ENCODE measurements at places on chromosomes 3 and 15.

- DNase-seq, result no peak
These were observed 62.6 kb downstream of the AQP9 start for GRCh38 chr15:58200739-58201138.

DNA sequence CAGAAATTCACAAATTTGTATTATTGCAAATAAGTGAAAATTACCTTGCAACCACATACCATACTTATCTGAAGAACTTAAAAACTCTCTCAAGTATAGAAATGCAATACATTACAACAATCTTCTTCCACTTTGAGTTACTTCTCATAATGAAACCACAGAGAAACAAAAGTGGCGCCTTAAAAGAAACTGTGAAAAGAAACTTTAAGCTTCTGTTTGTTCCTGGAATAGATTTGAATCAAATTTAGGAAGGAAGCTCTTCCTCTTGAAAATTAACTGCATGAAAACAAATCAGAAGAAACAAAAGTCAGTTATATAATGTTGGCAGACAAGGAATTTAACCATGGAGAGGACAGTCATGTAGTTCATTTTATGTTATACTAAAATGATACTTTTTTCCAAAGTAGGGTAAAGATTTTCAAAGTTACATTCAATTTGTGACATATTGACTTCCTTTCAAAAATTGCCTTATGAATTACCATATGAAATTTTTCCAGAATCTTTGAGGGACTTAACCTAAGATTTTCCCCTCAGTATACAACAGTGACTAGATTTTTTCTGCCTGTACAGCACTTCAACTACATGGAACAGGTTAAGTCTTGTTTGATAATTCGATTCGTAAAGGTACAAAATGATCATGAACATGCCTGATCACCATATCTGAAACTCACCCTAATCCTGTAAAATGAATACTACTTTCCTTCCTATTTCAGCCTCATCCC is 57.6 kb upstream of the TNFSF10 start:
- DNase-seq, result no peak

- DNase-seq, result peak; percentile 59
These were observed 3.6 kb upstream of the SMAD6 start for GRCh38 chr15:66698318-66698961.

DNA sequence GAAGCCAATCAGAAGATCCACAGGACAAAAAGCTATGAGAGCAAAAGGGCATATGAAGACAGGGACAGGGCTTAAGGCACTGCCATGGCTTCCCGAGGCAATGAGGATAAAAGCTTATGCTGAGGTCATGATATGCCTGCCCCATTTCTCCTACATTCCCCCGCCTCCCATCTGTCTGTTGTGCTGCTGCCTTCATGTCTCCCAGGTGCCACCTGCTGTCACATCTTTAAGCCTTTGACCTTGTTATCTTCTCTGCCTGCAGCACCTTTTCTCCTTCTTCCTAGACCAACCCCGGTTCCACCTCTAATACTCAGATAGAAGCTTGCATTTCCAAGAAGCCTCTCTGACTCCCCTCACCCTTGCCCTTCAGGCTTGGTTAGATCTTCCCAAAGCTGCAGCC is 213.8 kb downstream of the ARRDC4 start:
- no peak for DNase-seq

GRCh38 chr3:126064627-126065258 is 19.2 kb downstream of the SLC41A3 start:
- DNase-seq, result no peak

GRCh38 chr15:68213991-68214837 is 9.1 kb upstream of the CALML4 start:
- no peak for DNase-seq

DNA sequence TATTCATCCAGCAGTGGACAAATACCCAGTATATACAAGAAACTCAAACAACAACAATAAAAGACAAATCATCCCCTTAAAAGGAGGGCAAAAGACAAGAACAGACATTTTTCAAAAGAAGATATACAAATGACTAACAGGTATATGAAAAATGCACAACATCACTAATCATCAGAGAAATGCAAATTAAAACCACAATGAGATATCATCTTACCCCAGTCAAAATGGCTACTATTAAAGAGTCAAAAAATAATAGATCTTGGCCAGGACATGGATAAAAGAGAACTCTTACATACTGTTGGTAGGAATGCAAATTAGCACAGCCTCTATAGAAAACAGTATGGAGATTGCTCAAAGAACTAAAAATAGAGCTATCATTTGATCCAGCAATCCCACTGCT is 16.9 kb downstream of the DHX36 start:
- no peak for DNase-seq

DNA sequence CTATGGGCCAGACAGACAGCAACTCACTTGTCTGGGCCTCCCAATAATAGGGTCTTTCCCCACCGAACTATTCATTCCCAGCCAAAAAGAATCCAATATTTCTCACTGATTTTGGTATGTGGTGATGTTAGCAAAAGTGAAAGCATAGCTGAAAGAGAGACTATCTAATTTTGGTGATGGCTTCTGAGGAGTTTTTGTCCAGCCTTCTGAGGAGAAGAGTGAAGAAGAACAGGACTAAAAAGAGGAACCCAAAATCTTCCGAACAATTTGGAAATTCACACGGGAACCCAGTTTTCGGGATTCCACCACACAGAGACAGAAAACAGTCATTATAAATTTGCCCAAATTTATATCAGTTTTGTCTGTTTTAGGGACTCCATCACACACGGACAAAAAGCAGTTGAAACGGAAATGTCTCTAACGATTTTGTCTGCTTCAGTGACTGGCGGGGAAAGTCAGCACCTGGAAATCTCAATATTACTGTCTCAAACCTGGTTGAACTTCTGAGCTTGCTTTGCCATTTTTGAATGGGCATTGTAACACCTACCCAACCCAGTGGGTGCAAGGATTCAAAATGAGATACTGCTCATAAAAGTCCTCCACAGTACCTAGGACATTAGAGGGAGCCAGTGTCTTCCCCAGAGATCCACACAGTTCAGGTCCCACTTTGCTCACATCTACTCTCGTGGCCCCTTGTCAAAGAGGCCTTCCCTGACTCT is 9.1 kb downstream of the CD80 start:
- DNase-seq, result no peak

DNA sequence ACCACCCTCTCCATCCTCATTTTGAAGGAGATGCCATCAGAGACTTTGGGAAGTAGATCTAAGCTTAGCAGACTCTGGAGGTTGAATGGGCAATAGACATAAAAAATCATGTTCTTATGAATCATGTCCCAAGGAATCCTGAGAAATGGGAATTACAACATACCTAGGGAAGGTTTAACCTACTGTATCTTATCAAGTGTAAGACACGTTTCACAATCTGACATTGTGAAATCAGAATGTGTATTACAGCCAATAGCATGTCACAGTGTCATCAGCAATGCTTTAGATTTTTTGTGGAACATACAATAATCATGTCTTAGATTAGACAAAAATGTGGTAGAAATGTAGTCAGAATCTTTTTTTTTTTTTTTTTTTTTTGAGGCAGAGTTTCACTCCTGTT is 332.4 kb upstream of the TLE3 start:
- no peak for DNase-seq

GRCh38 chr3:97940034-97940433 is 32.2 kb downstream of the RIOX2 start:
- DNase-seq, result no peak

GRCh38 chr15:101185770-101186169 is 66.1 kb downstream of the CHSY1 start:
- no peak for DNase-seq

DNA sequence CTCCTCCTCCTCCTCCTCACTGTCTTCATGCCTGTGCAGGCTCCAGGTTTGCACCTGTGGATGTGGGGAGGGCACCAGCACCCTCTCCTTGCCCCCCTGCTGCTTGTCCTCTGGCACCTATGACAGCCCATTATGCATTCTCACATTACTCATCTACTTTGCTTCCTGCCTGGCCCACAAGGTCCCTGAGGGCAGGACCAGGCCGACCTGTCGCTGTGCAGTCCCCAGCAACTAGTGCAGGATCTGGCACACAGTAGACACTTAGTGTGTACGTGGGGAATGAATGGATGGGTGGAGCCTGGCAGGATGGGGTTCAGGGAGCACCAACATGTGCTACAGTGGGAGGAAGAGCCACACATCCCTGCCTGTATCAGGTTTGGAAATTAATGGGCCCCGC is 58.3 kb upstream of the TMEM115 start:
- no peak for DNase-seq

GRCh38 chr3:70947579-70947978 is 635.1 kb upstream of the MDFIC2 start:
- DNase-seq, result no peak

- DNase-seq, result no peak
These were observed 29.0 kb upstream of the DENND4A start for GRCh38 chr15:65821070-65821469.

DNA sequence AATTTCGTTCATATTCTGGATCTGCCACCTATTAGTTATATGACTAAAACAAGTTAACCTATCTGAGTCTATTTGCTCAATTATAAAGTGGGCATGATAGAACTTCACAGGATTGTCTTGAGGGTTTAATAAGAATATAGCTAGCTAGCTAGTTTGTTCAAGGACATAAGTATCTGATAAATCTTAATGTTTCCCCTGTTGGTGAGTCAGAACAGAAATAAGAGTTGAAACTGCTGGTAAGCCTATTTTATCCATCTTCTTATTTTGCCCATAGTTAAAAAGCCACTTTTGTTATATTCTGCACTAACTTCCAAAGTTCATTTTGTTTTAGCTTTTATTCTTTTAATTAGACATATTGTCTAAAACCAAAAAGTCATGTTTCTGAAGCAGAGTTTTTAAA is 9.4 kb downstream of the SELENOT start:
- DNase-seq, result no peak

DNA sequence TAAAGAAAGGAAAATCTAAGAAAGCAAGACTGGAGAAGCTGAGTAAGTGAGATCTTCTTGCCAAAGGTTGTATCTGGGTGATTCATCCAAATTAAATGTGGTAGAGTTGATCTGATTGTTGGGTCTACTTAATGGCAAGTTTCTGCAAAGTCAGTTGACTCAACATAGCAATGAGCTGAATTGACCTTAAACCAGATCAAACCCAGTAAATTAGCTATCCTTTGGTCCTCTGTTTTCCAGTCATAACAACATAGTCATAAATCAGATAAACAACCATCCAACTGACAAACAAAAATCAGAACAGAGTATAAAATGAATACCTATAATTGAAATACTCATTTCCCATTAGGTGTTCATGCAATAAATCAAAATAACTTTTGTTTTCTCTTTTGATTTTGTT is 142.6 kb upstream of the CFAP20DC start:
- DNase-seq, result no peak

DNA sequence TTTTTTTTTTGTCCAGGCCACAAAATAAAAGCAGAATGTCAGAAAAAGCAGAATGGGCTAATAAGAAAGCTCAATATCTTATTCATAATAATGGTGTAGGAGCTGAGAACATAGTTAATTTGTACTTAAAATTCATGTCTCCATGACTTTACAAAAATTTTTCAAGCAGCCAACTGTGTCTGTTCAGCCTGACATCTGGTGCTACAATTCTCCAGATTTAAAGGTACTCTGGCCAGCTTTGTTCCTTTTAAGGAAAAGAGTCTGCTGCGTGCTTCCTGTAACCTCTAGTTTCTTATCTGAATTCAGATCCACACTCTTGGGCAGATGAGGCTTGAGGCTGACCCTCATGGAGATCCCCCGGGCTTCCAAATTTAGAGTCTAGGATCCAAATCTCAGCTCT is 8.7 kb upstream of the RFX7 start:
- DNase-seq, result no peak

GRCh38 chr3:35664460-35664919 is 25.2 kb downstream of the ARPP21 start:
- DNase-seq, result peak; percentile 91
